ENCODE measurements at places on chromosomes 1 and 21.

GRCh38 chr1:29282924-29283803, 46.8 kb downstream of the PTPRU start:
- no peak for DNase-seq

DNA sequence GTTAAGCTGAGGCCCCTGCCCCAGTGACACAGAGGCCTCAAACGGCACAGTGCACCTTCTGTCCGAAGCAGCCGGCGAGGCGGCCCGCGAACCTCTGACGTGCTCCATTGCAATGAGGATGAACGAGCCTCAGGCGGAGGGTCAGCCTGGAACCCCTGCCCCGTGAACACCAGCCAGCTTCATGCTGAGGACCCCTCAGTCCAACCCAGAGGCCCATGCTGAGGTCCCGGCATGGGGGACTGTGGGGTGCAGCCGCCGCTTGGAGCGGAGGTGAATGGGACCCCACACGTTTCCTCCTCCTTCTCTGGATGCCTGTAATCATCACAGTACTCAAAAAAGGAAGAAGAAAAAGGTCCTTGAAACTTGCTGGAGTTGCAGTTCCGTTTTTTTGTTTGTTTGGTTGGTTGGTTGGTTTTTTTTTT, 62.1 kb downstream of the PRKCZ start:
- no peak for DNase-seq

DNA sequence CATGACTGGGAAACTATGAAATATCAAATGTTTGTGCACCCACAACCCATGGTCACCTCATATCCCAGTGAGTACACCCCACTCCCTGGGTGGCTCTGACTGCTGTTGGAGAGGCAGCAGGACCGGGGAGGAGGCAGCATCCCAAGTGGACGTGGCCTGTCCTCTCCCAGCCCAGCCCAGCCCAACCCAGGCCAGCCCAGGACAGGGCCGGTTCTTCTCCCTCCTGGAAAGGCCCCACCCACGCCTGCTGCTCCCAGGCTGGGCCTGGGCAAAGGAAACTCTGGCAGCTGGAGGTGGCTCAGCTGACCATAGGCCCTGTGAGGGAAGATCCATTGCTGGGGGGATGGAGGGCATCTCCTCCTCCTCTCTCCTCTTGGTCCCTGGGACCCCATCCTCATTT, 19.1 kb downstream of the MATN1 start:
- no peak for DNase-seq

DNA sequence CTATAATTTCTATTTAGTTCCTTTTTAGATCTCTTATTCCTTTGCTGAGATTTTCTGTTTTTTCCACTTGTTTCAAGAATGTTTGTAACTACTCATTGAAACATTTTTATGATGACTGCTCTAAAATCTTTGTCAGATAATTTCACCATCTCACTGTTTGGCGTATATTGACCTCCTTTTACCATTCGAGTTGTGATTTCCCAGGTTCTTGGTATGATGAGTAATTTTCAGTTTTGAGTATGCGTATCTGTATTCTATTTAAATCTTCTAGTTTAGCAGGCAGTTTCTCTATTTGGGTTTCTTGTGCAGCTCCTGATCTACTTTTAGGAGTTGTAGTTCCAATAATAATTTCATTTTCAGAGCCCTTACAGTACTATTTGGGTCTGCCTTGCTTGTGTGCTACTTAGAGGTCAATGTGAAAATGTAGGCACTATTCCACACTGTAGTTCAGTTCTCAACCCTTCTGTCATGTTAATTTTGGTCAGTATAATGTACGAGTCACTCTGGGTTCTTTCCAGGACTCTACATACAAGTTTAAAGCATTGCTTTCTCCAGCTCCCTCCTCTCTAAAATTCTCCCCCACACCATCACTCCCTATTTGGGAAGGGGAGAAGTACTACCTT, 115.5 kb downstream of the ACBD6 start:
- DNase-seq = no peak

DNA sequence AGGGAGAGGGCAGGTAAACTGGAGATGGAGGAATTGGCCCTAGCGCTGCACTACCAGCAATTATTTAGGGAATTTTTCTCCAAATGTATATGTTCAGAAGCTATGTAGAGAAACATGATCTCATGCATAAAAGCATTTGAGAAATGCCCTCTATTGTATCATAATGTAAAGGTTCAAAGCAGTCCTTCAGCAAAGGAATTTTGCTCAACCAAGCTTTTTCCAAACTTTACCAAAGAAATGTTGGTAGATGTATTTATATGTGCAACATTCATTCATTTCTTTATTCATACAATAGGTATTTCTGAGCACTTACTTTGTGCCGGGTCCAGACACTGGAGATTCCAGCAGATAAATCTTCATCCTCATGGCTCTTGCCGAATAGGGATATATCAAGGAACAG, 64.4 kb downstream of the XCL1 start:
- DNase-seq = no peak

DNA sequence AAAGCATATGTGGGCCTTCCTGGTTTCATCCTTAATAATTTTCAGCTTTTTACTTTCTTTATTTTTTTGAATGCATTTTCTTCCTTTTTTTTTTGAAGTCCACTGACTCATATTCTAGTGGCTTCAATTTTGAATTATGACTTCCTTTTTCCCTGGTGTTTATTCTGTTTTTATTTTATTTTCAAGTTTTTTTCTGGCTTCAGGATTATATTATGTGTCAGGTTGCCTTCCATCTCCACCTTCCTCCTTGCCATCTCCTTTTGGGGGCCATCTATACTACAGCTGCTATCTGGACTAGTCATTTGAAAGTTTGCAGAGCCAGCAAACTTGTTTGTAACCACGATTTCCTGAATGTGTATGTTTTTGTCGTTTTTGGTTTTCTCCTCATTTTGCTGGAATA, 117.6 kb downstream of the LEPR start:
- no peak for DNase-seq

- no peak for DNase-seq
Measured at GRCh38 chr1:30663596-30664091, 59.7 kb downstream of the MATN1 start.

DNA sequence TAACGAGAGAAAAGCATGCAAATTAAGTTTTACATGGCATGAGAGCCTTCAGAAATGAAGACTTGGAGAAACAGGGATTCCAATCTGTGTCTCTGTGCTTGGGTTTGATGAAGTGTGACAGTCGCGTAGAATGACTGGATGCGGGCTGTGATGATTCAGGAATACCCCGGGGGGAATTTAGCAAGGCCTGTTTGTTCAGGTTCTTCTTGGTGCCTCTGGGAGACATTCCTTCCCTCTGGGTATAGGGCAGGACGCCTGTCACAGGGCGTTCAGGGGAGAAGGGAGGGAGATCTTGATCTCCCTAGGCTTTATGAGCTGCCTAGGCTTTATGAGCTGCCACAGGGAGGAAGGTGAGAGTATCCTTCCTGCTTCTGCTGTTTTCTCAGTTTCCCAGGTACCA, 36.6 kb downstream of the DOP1B start:
- DNase-seq = no peak

DNA sequence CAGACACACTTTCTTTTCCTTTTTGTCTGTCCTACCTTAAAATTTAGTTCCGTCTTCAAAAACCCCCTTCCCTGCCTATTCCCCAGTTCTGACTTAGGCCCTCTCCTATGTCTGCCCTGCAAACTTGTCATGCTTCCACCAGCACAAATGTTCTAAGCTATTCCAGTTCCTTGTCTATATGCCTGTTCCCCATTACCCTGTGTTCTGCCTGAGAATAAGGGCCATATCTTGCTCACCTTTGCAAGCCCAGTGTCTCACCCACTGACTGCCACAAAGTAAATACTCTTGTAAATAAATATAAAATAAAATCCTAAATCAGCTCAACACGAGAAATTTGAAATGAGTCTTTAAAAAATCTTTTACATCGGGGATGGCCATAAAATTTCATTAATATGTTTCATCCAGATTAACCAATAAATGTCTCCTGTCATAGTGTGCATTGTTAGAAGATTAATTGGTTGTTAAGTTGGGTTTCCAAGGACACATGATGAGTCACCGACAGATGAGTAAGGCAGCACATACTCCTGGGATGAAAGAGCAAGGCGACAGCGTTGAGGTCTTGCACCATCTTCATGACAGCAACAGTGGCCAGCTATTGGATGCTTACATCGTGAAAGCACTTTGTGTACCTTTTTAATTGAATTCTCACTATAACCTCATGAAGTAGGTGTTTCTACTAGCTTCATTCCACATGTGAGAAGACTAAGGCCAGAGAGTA, 92.6 kb upstream of the NGF start:
- DNase-seq = no peak

DNA sequence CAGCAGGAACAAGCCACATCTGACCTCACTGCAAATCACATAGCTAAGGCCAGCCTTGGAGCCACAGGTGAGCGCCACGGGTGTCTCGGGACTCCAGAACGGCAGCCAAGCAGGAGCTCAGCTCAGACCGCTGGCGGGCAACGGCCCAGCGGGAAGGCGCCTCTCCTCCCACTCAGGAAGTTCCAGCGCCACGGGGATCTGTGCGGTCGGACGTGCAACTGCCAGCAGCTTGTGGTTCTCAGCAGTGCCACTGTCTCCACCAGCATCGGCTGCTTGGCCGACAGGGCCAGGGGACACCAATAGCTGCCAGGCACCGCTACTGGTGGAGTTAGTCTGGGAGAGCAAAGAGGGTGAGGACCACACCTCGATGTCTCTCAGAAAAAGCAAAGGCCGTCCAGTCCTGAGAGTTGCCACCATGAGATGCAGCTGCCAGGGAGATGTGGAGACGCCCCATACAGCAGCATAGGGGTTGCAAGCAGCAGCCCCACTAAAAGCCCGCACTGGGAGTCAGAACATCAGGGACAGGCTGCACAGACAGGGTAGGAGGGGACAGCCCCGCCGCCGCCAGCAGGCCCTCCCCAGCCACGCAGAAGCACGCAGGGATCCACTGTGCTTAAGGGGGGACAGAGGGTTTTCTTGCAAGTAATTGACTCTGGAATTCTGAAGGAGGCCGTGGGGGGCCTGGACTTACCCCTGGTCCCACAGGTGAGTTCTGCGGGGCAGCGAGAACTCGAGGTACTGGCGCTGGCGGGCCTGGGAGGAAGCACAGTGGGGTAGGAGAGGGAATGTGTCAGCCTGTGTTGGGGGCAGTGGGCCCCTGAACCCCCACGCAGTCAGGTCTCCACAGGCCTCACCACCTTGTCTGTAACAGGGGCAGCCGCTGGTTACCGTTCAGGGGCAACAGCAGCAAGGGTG, 83.5 kb downstream of the NPHP4 start:
- DNase-seq = no peak

- DNase-seq = no peak
Measured at GRCh38 chr21:25772686-25773085, 37.9 kb downstream of the GABPA start.

DNA sequence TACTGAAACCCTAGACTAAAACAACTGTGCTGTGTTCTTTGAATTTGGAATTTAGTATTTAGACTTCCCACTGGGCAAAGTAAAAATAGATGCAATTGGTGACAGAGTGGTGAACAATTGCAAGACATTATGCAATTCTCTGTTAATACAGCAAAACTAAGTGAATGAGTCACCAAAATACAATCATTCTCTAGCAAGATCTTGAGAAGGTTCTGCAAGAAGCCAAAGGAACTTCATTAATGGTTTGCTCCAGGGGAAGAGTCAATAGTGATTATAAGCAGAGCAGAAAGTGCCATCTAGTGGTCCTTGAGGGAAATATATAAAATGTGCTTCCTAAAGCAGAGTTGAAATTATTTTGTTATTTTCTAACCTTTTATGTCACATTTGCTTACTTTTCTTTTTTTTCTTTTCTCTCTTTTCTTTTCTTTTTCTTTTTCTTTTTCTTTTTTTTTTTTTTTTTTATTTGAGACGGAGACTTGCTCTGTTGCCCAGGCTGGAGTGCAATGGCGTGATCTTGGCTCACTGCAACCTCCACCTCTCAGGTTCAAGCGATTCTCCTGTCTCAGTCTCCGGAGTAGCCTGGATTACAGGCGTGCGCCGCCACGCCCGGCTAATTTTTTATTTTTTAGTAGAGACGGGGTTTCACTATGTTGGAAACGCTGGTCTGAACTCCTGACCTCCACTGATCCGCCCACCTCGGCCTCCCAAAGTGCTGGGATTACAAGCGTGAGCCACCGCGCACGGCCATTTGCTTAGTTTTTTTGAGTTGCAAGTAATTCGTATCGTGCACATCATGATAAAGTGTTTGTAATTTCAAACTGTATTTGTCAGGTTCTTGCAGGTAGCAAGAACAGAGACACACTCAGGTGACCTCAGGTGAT, 99.2 kb downstream of the CTH start:
- peak; percentile 71 for DNase-seq

- DNase-seq = no peak
Measured at GRCh38 chr1:70025846-70026245, 179.5 kb downstream of the LRRC40 start.

DNA sequence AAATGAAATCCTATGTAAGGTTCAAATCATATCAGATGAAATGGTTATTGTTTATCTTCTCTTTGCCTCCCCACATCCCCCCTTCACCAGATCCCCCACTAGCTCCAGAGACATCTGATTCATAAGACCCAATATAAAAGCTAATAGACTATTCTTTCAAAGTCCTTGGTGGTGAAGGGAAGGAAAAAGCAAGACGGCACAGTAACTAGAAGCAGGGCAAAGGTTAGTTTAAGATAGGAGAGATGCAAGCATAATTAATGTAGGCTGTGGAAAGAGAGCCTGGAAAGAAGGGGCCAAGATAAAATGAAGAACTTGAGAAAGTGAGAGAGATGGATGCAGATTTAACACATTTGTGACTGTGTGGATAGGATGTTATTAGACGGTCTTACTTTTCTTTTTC, 33.8 kb downstream of the BTG3 start:
- DNase-seq = no peak

DNA sequence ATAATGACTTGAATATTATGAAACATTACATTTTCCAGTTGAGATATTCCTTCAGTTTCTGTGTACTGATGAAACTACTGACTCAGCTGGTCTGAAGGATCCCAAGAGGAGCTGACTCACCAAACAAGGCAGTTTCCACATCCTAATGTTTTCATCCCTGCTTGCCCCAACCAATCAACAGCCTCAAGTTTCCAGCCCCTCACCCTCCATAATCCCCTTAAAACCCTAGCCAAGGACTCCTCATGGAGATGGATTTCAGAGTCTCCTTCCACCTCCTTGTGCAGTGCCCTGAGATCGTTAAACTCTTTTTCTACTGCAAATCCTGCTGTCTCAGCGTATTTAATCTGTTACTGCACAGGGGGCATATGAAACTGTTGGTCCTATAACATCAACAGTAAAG, 83.1 kb upstream of the HAO2 start:
- no peak for DNase-seq

DNA sequence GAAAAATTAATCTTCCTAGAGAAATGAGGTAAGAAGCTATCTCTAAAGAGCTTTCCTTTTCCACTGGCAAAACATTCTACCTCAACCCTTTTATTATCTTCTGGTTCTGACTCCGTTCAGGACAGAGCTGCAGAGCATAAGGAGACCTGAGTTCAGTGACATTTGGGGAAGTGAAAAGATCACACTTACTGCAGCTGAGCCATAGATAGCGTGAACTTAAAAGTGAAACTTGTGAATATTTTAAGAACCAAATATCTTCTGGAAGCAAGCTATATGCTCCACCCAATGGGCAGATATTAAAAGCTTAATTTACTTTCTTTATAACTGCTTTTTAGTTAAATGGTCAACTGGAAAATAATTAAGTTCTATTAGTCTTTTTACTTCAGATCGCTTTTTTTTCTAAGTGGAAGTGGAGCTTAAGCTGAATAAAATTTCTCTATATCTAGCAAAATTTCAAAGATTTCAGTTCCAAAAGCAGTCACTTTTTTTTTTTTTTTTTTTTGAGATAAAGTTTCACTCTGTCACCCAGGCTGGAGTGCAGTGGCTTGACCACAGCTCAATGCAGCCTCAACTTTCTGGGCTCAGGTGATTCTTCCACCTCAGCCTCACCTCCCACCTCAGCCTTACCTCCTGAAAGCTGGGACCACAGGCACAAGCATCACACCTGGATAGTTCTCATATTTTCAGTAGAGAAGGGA, 11.9 kb downstream of the PTPN22 start:
- no peak for DNase-seq

- DNase-seq = no peak
Measured at GRCh38 chr1:30524840-30525617, 198.4 kb downstream of the MATN1 start.

Measured in smooth muscle cell of the brain vasculature (primary cell).